CD4-positive, alpha-beta T cell treated with Interferon alpha-2 for 1 hour (primary cell): ENCODE measurements at places on chromosomes 1 and 21.

DNA sequence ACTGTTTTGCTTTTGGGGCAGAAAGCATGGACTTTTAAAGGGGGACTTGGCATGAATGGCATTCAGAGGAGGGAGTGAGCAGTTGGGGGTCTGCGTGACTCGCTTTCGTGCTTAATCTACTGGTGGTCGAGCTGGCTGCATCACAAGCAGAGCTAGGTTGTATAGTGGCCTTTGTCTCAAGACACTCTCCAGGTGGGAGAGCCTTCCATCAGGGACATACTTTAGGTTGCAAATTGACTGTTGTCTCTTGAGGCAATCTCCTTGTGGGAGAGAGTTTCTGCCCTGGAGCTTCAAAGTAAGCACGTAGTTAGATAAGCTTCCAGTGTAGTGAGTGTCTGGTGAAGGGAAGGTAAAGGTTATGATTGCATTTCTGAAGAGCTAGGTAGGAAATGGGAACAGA, 93.9 kb downstream of the C1orf21 start:
- no peak for DNase-seq

- no peak for DNase-seq
Measured at GRCh38 chr1:11925938-11926292, 312 bp downstream of the KIAA2013 start.

DNA sequence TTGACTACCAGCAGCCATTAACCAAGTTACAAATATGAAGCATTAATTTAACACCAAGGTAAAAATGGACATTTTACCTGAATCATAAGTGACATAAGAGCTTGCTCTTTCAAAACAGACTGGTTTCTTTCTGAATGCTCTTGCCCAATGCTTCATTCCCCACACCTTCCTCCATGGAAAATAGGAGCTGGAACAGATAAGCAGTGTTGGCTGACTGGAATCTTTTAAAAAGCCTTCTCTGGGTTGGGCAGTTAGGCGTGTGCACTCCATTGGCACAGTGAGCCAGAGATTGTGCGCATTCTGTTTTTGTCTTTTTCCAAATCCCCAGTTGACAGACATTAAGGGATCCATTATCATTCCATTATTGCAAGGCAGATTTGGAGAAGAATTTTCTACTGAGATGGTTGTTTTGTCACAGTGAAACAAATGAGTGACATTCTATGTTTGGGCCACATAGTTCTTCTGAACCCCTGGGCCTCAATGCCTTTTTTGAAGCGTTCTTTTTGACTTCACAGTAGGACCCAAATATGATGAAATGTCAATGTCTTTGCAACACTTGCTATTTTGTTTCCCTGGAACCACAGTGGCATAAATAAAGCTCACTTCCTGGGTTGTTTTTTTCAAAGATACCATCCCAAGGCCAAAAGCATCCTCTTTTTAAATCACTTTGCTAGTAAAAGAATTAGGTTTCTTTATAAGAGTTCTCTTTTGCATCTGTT, 32.3 kb downstream of the LRRC8B start:
- DNase-seq: no peak

DNA sequence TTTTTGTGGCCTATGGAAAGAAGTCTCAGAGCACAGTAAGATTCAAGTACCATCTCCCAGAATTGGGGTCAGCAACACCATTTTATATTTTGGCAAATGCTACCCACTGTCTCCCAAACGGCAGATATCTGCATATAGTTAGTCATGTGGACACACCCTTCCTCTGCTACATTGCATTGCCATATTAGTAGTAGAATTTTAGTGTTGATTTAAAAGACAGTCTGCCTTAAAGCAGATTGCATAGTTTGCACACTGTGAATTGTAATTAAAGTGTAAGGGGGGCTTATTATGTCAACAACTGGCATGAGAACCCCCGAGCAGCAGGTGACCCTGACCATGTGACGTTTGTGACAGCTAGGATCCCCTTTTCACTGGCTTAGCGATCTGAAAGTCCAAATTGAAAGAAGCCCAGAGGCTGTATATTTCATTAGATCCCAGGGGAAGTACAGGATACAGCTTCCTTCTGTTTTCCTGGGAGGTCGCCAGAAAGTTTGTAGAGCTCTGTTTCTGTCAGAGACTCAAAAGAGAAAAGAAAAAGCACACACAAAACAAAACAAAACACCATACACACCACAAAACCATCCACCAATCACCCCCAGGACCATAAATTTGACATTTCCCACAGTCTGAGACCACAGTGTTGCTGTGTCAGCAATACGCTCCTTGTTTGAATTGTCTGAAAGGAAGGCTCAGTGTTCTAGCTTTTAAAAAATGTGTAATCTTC, 172.4 kb downstream of the NFIA start:
- peak; percentile 13 for DNase-seq

DNA sequence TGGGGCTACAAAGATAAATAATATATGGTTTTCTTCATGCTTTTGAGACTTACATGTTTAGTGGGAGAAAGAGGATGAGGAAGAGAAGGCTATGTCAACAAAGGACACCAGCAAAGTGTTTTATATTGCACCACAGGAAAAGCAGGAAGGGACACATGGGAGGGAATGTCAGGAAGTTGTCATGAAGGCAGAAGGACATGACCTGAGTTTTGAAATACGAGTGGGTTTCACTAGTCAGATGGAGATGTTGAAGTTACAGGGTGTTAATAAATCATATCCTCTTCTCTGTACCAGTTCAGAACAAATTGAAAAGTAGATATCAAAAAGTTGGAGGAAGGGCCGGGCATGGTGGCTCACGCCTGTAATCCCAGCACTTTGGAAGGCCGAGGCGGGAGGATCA, 18.2 kb upstream of the AGO1 start:
- no peak for DNase-seq

GRCh38 chr1:67270541-67270940, 37.1 kb upstream of the IL12RB2 start:
- DNase-seq: no peak

DNA sequence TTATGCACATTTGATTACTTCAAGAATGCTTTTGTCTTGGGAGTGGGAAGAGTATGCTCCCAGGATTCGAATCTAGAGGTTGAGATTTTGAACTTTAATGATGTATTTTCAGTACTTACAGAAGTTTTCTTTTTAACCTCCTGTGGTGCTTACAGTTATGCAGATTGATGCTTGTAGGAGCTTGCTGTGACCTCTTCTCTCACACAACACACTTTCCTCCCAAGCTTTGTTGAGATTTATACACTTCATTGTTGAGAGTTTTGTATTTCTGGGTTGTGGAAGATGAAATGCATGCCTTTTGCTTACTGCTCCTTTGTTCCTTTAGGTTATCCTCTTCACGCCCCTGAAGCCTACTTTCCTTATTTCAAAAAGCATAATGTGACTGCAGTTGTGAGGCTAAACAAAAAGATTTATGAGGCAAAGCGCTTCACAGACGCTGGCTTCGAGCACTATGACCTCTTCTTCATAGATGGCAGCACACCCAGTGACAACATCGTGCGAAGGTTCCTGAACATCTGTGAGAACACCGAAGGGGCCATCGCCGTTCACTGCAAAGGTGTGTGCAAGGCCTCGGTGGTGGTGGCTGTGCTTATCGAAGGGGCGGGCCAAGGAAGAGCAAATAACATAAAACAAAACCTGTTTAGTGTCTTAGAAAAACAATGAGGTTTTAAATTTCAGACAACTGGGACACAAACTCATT, 75.5 kb upstream of the GPR88 start:
- DNase-seq: no peak

DNA sequence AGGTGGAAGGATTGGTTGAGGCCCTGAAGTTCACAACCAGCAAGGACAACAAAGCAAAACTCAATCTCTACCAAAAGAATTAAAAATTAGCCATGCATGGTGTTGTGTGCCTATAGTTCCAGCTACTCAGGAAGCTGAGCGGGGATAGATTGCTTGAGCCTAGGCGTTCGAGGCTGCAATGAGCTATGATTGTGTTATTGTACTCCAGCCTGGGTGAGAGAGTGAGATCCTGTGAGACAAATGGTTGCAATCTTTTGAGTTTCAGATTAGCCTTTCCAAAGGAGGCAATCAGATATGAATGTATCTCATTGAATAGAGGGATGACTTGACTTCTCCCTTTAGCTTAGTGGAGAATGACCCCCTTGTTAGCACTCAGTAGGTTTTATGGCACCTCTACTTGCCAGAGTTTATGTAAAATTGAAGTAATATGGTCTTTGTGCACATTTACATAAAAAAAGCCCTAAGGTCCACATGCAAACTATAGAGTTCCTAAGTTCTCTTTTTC, 105.6 kb upstream of the OLFM3 start:
- no peak for DNase-seq

- DNase-seq: no peak
Measured at GRCh38 chr1:165857046-165857801, 29.8 kb downstream of the UCK2 start.

DNA sequence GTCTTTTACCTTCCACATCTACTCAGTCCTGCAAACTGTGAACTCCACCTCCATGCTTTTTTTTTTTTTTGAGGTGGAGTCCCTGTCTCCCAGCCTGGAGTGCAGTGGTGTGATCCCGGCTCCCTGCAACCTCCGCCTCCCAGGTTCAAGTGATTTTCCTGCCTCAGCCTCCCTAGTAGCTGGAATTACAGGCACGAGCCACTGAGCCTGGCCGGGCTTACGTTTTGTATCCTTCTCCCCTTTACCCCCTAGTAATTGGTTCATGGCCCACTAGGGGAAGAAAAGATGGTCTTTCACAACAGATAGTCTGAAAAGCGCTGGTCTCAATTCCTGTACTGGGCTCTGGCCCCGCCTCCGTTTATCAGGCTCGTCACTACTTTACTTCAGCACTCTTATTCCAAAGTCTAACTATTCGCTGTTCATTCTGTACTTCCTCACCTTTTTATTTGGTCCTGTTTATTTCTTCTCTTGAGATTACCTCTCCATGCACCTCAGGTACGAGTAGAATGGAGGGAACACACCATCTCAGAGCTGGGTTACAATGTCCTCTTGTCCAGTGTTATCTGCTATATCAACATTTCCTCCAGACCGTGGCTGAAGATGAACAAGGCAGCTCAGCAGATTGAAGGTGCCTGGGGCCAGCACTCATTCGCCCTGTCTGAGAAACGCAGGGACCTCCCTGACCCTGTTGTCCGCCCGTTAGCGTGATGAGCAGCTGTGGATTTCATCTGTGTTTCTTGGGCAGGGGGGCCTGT, 16.2 kb downstream of the CNST start:
- DNase-seq: no peak

DNA sequence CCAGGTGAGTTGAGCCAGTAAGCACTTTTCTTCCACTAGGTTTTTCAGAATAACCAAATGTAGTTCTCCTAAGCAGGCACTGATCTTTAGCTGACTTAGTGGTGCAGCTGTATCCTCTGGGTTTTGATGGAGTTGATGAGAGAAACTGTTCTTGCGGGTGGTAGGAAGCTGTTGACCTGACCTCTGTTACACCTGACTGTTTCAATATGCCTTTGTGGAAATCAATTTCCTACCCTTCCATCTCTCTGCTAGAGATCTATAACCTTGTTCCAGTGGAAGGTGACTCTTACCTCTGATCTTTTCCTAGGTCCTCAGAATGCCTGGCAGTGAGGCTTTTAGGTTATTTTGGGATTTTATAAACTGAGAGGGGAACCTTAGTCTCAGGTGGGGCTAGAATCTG, 51.6 kb upstream of the MACF1 start:
- DNase-seq: no peak

GRCh38 chr1:152036267-152037216, at the start of gene S100A11:
Gene S100A11, minus strand, starts transcription at chr1:152037004. Its CDS starts 89 bp downstream, at chr1:152036915.
- DNase-seq: peak; percentile 73

GRCh38 chr1:208809876-208810275, 565.7 kb upstream of the PLXNA2 start:
- no peak for DNase-seq

DNA sequence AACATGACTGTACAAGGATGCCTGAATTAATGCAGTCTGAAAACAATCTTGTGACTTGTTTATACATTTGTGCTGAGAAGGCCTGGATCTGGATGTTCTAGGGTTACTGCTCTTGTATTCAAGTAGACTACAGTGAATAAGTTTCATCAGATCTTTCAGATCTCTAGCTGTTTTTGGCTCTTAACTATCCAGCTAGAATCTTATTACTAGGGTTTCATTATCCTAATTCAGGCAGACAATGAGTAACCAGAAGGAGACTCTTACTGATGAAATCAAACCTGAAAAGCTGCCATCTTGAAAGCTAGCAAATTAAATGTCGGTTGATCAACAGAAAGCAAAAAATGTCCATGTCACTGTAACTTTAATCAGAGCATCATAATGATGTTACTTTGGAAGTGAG, 112.5 kb upstream of the KCNK2 start:
- DNase-seq: no peak

GRCh38 chr1:19458815-19459417, 26.4 kb downstream of the CAPZB start:
- DNase-seq: no peak

- no peak for DNase-seq
Measured at GRCh38 chr1:12437629-12438028, 180.4 kb downstream of the DHRS3 start.

DNA sequence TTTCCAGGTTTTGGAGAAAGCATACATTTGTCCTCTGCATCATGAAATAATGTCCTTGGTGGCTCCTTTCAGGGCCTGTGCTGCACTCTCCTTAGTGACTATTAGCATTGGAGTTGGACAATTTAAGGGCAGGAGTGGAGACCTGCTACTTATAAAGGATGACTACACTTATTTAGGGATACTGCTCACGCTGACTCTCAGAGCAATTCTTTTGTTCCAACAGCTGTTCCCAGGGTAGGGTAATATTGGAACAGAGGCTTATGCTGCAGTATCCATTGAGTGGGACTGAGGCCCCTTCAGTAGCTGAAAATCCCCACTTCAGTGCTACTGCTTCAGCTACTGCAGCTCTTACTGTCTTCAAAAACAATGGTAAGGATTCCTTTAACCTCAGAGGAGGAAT, 84.6 kb downstream of the GPR88 start:
- DNase-seq: no peak

DNA sequence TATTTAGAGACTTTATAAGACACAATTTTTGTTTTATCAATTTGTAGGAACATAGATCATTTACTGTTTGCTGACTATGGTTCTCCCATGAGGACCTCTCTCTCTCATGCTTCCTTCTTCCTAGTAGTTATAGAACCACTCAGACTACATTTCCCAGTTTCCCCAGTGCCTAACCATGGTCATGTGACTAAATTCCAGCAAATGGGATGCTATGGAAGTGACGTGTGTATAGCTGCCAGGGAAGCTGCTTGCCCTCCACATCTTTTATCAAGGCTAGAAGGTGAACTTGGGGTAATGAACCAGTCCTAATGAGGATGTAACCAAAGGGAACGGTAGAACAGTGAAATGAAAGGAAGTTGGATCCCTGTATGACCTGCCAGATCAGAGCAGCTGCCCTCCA, 184.0 kb downstream of the MIS18A start:
- DNase-seq: no peak

DNA sequence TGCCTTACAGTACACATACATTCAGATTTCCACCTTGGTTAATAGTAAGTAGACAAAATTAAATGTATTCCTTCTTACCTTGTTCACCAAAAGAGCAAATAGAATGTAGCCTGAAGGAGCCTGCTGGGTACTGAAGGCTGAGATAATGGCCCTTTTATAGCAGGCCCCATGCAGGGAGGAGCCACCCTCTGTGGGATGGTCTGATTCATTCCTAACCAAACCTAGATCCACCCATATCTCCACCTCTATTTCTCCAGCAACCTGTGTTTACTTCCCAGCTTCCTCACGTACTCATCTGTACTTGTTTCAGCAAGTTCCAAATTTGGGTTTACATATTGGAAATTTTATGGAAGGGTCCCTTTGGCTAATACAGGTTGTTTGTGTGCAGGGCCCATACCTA, at the start of gene FLG:
Gene FLG (minus strand): TSS at position 129 of the 400 bp plus-strand sequence. CDS start 9,783 bp downstream, outside the sequence.
- DNase-seq: no peak
